Astrocyte of the spinal cord (primary cell): ENCODE measurements at places on chromosomes 1 and 21.
A peak's percentile ranks its signal among the peaks of the same experiment; 100 is the strongest.

DNA sequence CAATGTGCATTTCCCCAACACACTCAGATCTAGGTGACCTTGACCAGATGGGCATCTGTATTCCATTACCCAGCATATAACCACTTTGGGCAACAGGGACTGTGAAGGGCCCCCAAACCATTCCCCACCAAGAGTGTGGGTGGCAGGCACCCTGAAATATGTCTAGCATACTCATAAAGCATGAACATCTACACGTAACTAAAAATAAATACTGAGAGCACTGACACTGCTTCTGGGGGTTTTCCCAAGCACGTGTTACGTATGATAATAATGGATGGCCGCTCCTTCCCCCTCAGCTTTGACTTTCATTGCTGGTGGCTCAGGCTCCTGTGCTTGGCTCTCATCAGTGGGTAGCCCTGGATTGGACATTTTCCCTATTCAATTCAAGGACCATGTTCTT lies 39.1 kb downstream of the IGSF3 start:
- DNase-seq = no peak

GRCh38 chr1:224996266-224996665 lies 66.8 kb downstream of the DNAH14 start:
- DNase-seq = peak; percentile 7

DNA sequence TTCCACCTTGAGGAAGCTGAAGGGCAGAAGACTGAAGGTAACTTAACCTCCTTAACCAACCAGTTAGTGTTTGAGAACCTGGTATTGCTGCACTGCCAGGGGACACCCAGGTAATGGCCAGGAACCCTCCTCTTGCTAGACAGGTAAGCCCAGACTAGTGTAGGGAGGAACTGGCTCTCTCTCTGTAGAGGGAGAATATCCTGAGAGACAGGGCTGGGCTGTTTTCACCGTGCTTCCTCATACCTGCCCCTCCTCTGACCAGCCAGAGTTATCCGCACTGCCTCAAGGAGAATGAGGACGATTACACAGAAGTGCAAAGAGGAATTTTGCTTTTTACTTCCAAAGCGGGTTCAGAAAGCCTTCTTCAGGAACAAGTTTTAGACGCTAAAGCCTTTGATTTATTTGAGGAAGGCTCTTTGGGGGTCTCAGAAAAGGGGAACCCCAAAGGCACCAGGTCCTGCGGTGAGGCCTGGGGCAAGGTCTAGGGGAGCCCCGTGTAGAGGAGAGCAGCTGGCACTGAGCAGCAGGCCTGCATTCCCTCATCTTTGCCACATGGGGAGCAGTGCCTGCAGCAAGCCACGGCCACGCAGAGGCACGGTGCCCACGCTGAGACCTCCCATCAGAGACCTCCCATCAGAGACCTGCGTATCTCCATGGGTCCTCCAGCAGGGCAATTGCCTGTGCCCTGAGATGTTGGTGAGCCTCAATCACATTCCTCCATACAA lies 13.5 kb downstream of the GNG4 start:
- DNase-seq = no peak

- DNase-seq = peak; percentile 7
Measured at GRCh38 chr1:24526940-24527542, 24.4 kb downstream of the RCAN3 start.

GRCh38 chr1:6052543-6053205 lies 7.0 kb downstream of the KCNAB2 start:
- peak; percentile 74 for DNase-seq
